Activated T-cell treated with anti-CD3 and anti-CD28 coated beads, Interleukin-2, amount 50 U/mL, for 72 hours (primary cell): ENCODE measurements at places on chromosomes 6 and 20. TPM values are rescaled to one million over a fixed set of nuclear protein-coding genes. Genes with fewer than 3 reads are reported as not detected.

- no peak for DNase-seq
- H3K27me3 ChIP-seq = peaks cover 10% of the 10 kb centered on the region
- no peaks in the 10 kb centered on the region for H3K36me3 ChIP-seq
Observed at GRCh38 chr20:17759449-17759848, 59.7 kb downstream of the BANF2 start.

DNA sequence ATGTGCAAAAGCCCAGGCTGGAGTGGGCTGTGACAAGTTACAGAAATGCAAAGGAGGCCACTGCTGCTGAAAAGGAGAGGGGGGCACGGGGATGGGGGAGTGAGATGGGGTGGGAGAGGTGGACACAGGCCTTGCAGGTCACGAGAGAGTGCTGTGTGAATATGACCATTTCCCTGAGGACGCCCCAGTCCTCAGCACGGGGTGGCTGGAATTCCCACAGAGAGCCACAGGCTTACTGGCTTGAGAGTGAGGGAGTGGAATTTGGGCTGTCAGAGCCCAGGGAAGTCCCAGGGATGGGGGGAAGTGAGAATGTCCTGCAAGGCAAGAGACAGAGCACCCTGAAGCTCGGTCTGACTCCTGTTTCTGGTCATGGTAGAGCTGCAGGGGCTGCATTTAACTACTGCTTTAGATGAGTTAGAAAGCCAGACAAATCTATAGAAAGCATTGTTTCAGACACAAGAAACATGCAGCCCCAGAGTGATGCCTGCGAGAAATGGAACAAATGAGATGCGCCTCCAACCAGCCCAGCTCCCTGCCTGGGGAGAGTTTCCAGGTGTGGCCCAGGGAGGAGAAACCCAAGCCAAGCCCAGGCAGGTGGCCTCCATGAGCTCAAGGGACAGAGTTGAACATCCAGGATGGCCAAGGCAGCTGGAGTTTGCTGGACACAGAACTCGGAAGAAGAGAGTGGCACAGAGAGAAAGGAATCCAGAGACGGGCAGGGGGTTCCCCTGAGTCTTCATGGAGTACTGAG, 30.5 kb downstream of the NPEPL1 start:
- H3K27me3 ChIP-seq = peaks cover 42% of the 10 kb centered on the region
- H3K4me3 ChIP-seq = no peak overlapping the region
- no peak for DNase-seq
- no peaks in the 10 kb centered on the region for H3K4me1 ChIP-seq
- H3K36me3 ChIP-seq = peaks cover 3% of the 10 kb centered on the region

DNA sequence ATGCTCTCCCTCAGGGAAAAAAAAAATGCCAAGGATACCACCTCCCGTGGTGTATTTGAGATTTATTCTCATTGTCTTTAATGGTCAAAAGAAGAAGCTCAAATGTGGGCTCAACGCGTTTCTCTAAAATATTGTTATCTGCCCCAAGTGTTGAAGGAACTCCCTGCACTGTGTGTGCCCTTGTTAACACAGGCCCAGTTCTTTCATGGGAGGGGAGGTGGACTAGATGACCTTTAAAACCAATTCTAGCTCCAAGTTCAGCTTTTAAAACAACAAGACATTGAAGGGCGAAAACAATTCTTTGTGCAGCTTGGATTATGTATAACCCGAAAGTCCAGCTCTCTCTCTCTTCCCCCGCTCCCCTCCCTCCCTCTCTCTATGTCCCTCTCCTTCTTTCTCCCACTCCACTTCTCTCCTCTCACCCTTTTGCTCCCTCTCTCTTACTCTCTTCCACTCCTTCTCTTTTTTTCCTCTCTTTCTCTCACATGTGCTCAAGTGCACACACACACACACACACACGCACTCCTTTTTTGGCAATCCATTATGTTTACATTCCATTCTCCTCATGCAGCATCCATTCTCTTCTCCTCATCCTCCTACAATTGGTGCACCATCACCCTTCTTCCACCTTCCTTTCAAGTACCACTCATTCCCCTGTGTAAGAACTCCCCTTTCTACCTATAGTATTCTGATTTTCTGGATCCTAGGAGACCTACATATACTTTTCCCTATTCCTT, 8.5 kb downstream of the HLA-DMB start:
- H3K27ac ChIP-seq = no peak overlapping the region
- no peaks in the 10 kb centered on the region for H3K36me3 ChIP-seq
- no peaks in the 10 kb centered on the region for H3K4me1 ChIP-seq
- DNase-seq = no peak
- no peaks in the 10 kb centered on the region for H3K27me3 ChIP-seq
- H3K4me3 ChIP-seq = no peak overlapping the region

- no peaks in the 10 kb centered on the region for H3K36me3 ChIP-seq
- peaks cover 67% of the 10 kb centered on the region for H3K4me1 ChIP-seq
- peak overlapping the region; percentile 84 for H3K27ac ChIP-seq
- H3K4me3 ChIP-seq = peak overlapping the region; percentile 74
Observed at GRCh38 chr6:45920819-45921511, 94.7 kb downstream of the CLIC5 start.

- H3K27me3 ChIP-seq = no peaks in the 10 kb centered on the region
- H3K4me3 ChIP-seq = no peak overlapping the region
- DNase-seq = no peak
- H3K27ac ChIP-seq = no peak overlapping the region
- H3K4me1 ChIP-seq = peaks cover 22% of the 10 kb centered on the region
- no peaks in the 10 kb centered on the region for H3K36me3 ChIP-seq
Observed at GRCh38 chr6:44855562-44856411, 468.3 kb downstream of the CDC5L start.

GRCh38 chr6:73612611-73613010, 41.2 kb downstream of the SLC17A5 start:
- no peak overlapping the region for H3K27ac ChIP-seq
- peaks cover 6% of the 10 kb centered on the region for H3K4me1 ChIP-seq
- H3K36me3 ChIP-seq = peaks cover 3% of the 10 kb centered on the region
- no peak overlapping the region for H3K4me3 ChIP-seq
- no peaks in the 10 kb centered on the region for H3K27me3 ChIP-seq

DNA sequence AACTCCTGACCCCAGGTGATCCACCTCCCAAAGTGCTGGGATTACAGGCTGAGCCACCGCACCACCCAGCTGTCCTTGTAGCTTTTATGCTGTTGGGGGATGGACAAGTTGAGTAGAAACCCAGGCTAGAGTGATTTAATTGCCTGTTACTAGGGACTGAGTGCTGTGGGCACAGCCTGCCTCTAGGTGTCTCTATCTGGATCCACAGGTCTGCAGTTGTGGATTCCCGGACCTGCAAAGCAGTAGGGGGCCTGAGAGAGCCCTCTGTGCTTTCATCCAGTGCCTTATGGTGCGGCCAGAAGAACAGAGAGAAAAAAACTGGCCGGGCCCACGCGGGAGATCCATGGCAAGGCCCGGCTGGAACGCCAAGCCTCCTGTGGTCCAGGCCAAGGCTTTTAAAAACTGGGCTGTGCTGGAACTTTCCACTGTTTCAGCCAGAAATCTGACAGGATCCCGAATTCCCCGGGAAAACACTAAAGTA, 5.2 kb downstream of the SIRPA start:
- peaks cover 40% of the 10 kb centered on the region for H3K27me3 ChIP-seq
- peaks cover 5% of the 10 kb centered on the region for H3K4me1 ChIP-seq
- no peak overlapping the region for H3K4me3 ChIP-seq
- no peaks in the 10 kb centered on the region for H3K36me3 ChIP-seq
- no peak for DNase-seq

DNA sequence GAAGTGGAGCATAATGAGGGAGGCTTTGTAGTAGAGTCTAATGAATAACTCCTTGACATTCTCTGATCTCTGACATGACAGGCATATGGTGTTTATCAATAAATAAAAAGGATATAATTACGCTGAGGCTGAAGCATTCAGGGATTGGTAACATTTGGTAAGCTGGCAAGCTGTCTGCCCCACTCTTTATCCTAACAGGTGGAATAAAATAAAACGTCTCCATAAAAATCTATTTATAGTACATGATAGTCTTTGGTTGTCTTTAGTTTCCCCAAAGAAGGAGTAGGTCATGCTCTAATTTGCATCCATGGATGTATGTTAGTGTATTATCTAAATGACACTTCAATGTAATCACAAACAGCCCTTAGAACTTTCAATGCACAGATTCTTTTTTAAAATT, 30.9 kb upstream of the RBM24 start:
- peaks cover 8% of the 10 kb centered on the region for H3K27me3 ChIP-seq
- no peak for DNase-seq
- H3K4me1 ChIP-seq = no peaks in the 10 kb centered on the region
- H3K36me3 ChIP-seq = no peaks in the 10 kb centered on the region
- no peak overlapping the region for H3K4me3 ChIP-seq
- H3K27ac ChIP-seq = no peak overlapping the region

GRCh38 chr20:20210327-20210726, 157.6 kb upstream of the INSM1 start:
- no peaks in the 10 kb centered on the region for H3K4me1 ChIP-seq
- no peaks in the 10 kb centered on the region for H3K36me3 ChIP-seq
- no peak overlapping the region for H3K27ac ChIP-seq
- peaks cover 21% of the 10 kb centered on the region for H3K27me3 ChIP-seq

DNA sequence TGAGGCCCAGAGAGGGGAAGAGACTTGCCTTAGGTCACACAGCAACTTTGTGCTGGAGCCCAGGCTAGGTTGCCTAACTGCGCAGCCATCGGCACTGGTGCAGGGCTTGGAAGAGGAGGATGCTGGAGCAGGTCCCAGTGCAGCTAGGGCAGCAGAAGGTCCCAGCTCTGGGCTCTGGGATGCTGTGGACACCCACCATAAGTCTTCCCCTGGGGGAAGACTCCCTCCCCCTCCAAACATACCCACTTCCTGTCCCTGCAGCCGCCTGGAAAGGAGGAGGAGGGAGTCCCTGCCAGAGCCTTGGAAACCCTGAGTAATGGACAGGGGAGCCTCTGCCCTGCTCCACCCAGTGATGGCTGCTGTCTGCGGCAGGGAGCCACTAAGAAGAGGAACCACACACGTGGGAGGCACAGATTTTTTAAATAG, 93.6 kb downstream of the NCR2 start:
- H3K4me3 ChIP-seq = peak overlapping the region; percentile 74
- no peak overlapping the region for H3K27ac ChIP-seq
- peaks cover 18% of the 10 kb centered on the region for H3K4me1 ChIP-seq
- H3K27me3 ChIP-seq = peaks cover 29% of the 10 kb centered on the region
- no peaks in the 10 kb centered on the region for H3K36me3 ChIP-seq
- DNase-seq = peak; percentile 64

DNA sequence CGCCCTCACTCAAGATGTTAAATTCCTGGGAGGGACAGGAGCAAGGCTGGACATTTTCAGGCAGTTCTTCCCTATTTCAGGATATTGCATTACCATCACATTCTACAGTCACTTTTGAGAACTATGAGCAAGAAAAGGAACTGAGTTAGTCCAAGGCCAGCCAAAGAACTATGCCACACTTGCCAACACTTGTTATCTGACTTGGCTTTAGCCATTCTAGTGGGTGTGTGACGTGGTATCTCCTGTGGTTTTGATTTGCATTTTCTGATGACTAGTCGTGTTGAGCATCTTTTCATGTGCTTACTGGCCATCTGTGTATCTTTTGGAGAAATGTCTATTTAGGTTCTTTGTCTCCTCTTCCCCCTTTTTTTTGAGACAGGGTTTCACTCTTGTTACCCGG, 12.0 kb downstream of the XRN2 start:
- DNase-seq = peak; percentile 57
- H3K36me3 ChIP-seq = no peaks in the 10 kb centered on the region
- peaks cover 83% of the 10 kb centered on the region for H3K4me1 ChIP-seq
- H3K27ac ChIP-seq = peak overlapping the region; percentile 93
- H3K4me3 ChIP-seq = peak overlapping the region; percentile 35

- H3K36me3 ChIP-seq = peaks cover 7% of the 10 kb centered on the region
- DNase-seq = no peak
- no peaks in the 10 kb centered on the region for H3K27me3 ChIP-seq
Observed at GRCh38 chr6:130140084-130140483, 82.7 kb downstream of the SAMD3 start.

DNA sequence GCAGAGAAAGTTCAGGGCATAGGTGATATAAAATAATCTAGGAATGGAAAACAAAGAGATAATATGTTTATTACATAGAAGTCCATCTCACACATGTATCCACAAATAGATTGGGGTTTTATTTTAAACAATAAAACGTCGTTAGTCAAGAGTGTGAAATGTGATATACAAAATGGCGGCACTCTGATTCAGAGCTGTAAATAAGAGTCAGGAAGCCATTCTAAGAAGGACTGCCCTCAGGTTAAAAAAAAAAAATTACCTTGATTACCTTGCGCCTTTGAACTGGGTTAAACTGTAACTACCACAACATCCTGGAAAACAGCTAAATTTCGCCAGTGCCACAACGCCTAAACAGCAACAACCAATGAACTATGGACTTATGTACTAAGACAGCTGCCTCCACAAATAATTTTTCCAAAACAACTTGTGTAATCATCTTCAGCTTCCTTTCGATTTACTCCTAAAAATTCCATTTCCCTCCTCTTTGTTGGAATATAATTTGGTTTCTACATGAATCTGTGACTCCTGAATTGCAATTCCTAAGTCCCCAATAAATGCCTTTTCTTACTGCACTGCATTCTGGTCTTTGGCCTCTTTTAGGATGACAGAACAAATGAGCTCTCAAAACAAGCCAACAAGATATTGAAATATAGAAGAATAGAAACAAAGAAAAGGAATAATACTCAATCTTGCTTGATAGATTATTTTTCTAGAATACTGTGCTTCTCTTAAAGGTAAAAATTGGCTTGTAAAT, 1019.5 kb upstream of the MAP3K7 start:
- no peaks in the 10 kb centered on the region for H3K4me1 ChIP-seq
- H3K27ac ChIP-seq = no peak overlapping the region
- H3K27me3 ChIP-seq = no peaks in the 10 kb centered on the region

GRCh38 chr6:35069262-35069661, 71.9 kb downstream of the TCP11 start:
- no peak overlapping the region for H3K27ac ChIP-seq
- H3K36me3 ChIP-seq = no peaks in the 10 kb centered on the region
- no peak overlapping the region for H3K4me3 ChIP-seq
- no peaks in the 10 kb centered on the region for H3K27me3 ChIP-seq
- no peak for DNase-seq

DNA sequence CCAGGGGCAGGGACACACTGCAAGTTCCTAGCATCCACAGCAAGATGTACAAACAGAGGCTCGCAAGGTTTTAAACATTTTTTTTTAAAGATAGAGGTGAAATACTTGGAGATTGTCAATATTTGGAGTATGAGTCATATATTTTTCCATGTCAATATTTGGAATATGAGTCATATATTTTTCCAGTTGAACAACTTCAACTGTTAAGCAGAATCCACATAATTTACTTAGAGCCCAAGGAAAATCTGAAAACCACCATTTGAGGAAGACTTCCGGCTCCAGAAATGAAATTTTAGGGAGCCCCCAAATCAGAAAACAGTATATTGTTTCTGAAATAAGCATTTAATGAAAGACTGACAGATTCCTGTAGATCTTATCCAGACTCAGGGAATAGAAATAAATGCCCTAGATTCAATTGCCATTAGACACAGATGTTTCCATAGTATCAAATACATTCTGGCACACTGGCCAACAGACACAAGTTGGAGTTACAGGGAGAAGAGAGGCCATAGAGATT, 51.6 kb upstream of the FAM184A start:
- no peak for DNase-seq
- H3K36me3 ChIP-seq = no peaks in the 10 kb centered on the region
- no peak overlapping the region for H3K27ac ChIP-seq
- peaks cover 21% of the 10 kb centered on the region for H3K27me3 ChIP-seq
- no peak overlapping the region for H3K4me3 ChIP-seq
- H3K4me1 ChIP-seq = peaks cover 10% of the 10 kb centered on the region

FOXF2 gene
- total RNA-seq = not detected

ZBTB24 gene
- total RNA-seq = 15.9 TPM

CENPW gene
- 44.9 TPM for total RNA-seq

TBC1D32 gene
- 10.4 TPM for total RNA-seq

TTLL9 gene
- total RNA-seq = not detected

GLP1R gene
- 0.77 TPM for total RNA-seq

SLC22A16 gene
- not detected for total RNA-seq

TREM2 gene
- total RNA-seq = not detected

TNFAIP3 gene
- 510 TPM for total RNA-seq

KCNQ5 gene
- total RNA-seq = 9.8 TPM

KCNQ2 gene
- total RNA-seq = 0.65 TPM

KIAA1755 gene
- not detected for total RNA-seq

COL11A2 gene
- 3.2 TPM for total RNA-seq
